ENCODE measurements at places on chromosomes 3 and 15. TPM values are rescaled to one million over a fixed set of nuclear protein-coding genes. Genes with fewer than 3 reads are reported as not detected.

The LMOD3 gene
- not detected for total RNA-seq

The TRIM42 gene
- total RNA-seq: not detected

The CTXND1 gene
- total RNA-seq: 2.1 TPM

The ACAP2 gene
- 32.2 TPM for total RNA-seq

The RAB8B gene
- 20.4 TPM for total RNA-seq

The PPP2R3A gene
- total RNA-seq: 0.18 TPM

The ETFA gene
- 456 TPM for total RNA-seq

Data from HepG2 (cell line).